ENCODE measurements at places on chromosomes 2 and 18.

- DNase-seq, result no peak
Measured at GRCh38 chr2:148523315-148523714, 121.2 kb upstream of the EPC2 start.

DNA sequence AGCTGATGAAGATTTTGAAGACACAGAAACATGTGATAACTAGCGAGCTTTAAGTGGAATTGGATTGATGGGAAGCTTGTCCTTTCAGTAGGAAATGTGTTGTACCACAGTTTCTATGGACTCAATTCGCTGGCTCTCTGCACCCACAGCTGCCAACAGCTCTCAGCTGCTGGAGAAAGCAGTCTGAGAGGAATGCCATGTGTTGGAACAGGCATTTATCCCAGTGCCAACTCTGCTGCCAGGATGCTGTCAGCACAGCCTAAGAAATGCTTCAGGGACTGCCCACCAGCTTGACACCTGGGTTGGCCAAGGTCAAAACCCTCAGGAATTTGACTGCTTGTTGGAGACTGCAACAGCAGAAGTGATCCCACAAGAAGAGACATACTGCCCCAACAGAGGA, 193.0 kb upstream of the THSD7B start:
- DNase-seq, result no peak

DNA sequence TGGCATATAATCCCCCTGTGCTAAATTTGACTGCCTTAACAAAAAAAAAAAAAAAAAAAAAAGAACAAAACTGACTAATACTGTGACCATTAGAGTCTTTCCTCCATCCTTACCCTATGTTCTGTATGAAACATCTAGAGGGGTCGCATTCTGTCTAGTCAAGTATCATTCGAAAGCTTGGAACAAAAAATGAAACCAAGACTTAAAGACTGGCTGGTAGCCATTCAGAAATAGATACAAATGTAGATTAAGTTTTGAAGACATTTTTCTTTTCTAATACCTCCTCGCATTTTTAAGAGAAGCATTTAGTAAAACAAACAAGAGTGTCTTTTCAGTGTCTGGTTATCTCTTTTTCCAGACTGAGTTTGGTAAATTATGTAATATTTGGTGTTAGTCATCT, 66.7 kb downstream of the SPATS2L start:
- DNase-seq, result no peak

DNA sequence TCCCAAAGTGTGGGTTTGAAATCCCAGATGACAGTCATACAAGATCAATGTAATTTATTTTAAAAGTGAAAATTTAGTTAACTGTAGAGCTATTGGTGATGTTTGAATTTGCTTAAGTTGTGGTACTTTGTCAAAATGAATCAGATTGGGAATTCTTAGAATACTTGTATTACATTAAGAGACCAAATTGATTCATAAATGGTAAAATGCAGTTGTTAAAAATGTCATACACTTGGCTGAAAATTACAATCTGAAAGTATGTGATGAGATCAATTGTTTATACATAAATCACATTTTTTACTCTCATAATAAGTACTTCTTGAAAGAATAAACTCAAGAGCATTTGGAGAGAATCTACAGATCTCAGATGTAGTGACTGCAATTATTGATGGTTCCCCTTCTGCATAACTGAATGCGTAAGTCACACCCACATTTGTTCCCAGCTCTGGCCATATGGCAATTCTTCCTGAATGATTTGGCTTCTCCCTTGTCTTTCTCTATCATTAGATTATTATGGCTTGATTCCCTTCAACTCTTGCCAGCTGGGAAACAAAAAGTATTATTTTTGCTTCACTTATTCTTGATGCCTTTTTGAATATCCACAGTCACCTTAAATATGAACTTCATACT, 558.5 kb downstream of the CPS1 start:
- DNase-seq, result no peak

- DNase-seq, result no peak
Measured at GRCh38 chr2:207660994-207661393, 35.8 kb upstream of the METTL21A start.

DNA sequence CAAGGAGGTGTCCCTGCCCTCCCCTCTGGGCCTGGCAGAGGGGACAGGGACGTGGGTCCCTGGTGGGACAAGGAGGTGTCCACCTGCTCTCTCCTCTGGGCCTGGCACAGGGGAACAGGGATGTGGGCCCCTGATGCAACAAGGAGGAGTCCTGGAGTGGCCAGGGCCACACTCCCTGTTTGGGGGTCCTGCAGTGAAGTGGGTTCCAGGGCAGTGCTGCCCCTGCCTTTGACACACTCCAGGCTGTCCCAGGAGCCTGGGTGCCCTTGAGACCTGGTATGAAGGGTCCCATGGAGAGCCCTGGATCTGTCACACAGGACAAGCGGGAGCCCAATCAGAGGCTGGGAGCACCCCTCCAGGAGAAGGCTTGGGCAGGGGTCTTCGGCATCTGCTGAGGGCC, 75.8 kb upstream of the GPC1 start:
- DNase-seq, result no peak

GRCh38 chr2:39851651-39852110, 72.6 kb upstream of the THUMPD2 start:
- no peak for DNase-seq

DNA sequence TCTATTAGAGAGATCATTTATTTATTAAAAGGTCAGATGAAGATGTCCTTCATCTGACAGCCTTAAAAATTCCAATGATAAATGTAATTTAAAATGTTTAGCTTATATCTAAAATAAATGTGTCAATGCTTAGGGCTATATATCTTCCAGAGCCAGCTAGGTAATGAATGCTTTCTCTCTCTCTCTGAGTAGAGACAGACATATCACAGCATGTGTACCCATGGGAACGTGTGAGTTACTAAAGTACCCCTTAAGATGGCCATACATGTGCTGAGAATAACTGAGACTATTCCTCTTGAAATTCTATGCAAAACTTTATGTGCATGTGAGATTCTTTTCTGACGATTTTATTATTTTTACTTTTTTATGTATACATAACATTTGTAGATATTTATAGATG, 420.9 kb upstream of the ST6GAL2 start:
- no peak for DNase-seq

- no peak for DNase-seq
Measured at GRCh38 chr18:61791031-61791430, 101.8 kb downstream of the RNF152 start.

DNA sequence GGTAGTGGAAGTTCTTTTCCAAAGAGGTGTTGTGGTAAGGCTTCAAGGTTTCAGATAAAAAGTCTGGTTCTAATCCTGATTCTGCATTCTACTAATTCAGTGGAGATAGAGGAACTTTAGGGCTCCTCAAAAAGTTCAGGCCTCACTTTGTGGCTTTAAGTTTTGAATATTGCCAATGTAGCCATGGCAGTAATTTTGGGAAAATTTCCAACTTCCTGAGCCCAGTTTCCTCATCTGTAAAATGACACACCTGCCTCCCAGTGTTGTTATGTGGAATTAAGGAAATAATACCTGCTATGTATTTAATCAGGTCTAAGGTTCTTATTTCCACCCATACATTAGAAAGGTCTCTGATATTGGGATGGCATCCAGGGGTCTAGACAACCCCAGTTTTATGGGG, 147.6 kb upstream of the ITGA6 start:
- no peak for DNase-seq

DNA sequence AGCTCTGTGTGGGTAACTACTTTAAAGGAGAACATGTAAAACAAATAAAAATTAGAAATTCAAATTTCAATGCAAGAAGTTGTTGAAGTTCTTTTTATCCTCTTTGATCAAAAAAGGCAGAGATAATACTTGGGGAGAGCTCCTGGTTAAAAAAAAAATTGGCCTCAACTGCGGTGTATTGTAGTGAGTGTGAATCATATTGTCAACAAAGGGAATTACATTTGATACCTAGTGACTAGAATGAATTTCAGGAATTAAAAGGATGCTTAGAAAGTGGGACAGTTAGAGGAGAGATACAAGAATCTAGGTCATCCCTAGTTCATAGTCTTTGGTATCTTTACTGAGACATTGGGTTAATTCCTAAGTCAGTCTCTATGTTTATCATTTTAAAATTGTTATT, 473.0 kb downstream of the CCDC85A start:
- DNase-seq, result no peak

DNA sequence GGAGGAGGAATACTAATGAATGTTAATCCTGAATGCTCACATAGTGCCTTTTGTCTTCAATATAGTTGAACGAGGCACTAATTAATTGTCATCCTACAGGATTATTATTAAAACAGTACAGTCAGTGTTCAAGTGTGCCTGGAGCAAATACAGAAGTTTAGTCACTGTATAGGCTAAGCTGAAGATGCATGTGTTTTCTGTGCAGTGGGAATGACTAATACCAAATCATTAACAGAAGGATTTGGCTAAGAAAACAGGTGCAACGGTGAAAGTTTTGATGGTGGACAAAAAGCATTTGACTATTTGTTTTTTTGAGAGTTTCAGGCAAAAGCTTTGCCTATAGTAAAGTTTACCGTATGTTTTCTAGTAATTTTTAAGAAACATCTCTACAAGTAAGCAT, 62.8 kb downstream of the DCC start:
- no peak for DNase-seq

- no peak for DNase-seq
Measured at GRCh38 chr18:13491138-13491537, 235.2 kb downstream of the FAM210A start.

- no peak for DNase-seq
Measured at GRCh38 chr2:135962366-135963123, 22.9 kb downstream of the DARS1 start.

DNA sequence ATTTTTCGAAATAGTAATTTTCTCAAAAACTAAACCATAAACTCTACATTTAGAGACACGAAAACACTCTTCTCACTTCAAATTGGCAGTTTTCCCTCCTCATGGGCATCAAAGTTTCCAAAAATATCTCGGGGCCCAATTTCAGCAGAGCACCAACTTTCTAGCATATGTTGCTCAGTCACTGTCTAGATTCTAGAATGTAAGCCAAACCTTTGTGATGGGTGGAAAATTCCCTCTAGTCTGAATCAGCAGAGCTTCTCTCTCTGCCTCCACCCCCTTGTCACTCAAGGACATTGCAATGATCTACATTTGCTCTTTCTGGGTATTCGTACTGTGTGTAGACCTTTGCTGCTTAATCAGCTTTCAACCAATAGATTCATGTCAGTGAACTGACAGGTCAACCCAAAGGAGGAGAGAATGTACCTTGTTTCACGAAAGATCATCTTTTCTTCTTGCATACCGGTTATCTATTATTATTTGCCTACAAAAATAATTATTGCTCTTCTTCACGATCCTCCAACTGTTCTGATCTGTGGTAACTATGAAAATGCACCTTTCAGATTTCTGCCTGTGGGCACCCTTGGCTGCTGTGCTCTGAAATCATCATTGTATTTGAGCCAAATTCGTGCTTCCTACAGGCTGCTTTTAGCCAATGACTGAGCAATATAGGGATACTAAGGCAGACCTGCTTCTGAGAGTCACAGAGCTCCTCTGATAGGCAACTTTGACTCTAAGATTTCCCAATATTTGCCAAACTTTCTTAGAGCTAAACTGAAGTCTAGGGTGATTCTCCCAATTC, 38.7 kb upstream of the GLS start:
- DNase-seq, result no peak

DNA sequence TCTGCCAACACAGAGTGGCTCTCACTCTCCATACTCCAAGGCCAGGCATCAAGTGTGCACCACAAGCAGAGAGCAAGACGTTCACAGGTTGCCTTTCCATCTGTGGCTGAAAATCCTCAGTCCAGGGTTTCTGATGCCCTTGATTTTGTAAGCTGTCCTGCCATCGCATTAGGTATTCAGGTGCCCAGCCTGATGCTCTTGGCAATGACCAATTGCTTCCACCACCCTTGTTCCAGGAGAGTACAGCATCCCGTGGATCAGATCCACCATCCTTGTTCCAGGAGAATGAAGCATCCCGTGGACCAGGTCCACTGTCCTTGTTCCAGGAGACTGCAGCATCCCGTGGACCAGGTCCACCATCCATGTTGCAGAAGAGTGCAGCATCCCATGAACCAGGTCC, 133.4 kb upstream of the GPC1 start:
- no peak for DNase-seq

DNA sequence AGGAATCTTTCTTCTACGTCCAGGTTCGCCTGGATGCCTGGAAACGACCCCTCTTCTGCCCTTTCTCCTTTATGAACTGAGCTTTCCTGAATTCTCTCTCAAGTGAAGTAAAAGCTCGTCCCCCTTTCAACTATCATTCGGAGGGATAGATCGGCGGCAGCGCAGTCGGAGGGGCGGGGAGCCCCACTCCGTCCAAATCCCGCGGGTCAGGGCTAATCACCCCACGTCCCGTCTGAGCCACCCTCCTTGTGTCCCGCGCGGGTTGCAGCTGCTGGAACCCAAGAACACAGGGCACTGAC, 367 bp downstream of the FBXO48 start:
- DNase-seq, result no peak

DNA sequence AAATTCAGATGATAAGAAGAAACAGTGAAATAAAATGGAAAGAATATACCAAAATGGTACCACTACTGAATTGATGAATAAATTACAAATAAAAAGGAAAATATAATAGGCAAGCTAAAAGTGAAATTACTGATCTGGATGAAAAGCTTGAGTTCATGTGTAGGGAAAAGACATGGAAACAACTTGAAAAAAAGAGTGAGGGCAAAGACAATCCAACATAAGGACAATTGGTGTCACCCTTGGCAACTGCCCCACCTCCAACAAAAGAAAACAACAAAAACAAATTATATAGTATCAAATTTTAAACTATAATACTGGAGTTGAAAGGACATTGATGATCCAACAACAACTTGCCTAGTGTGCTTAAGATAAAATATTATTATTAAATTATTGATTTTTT, 37.6 kb downstream of the PPP1R1C start:
- DNase-seq, result no peak

GRCh38 chr18:36692921-36693332, 135.9 kb downstream of the TPGS2 start:
- DNase-seq, result no peak

DNA sequence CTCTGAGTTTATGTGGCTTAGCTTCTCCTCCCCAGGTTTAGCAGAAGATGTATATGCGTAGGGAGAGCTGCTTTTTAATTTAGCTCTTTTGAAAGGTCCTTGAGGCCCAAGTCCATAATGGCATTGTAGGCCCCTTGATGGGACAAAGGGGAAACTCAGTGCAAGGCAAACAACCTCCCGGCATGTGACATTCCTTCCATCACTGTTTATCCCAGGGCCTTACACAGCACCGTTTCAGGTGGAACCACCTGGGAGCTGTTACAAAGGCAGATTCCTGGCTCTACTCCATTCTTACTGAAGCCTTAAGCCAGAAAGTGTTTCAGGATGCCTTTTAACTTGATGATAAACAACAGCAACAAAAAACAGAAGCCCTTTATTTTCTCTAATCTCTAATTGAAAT, 555.4 kb downstream of the SLC4A3 start:
- no peak for DNase-seq

All from CD4-positive, alpha-beta T cell treated with Interferon alpha-2 for 1 hour (primary cell).